ENCODE measurements at places on chromosomes 6 and 20.

DNA sequence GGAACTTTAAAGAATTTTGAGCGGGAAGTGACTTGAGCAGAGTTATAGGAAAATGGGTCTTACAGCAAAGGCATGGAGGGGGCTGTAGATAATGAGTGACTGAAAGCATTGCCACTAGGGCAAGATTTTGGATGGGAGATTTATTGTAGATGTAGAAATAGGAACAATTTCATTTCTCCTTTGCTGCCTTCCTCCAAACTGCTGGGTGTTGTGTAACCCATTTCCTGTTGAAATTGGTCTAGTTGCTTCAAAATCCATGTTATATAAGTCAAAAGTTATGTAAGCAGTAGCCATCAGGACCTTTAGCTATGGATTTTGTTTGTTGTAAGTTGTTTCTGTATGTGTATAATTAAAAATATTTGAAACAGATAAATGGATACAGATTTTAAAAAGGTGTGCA lies 11.1 kb downstream of the YWHAB start:
- no peak for DNase-seq

DNA sequence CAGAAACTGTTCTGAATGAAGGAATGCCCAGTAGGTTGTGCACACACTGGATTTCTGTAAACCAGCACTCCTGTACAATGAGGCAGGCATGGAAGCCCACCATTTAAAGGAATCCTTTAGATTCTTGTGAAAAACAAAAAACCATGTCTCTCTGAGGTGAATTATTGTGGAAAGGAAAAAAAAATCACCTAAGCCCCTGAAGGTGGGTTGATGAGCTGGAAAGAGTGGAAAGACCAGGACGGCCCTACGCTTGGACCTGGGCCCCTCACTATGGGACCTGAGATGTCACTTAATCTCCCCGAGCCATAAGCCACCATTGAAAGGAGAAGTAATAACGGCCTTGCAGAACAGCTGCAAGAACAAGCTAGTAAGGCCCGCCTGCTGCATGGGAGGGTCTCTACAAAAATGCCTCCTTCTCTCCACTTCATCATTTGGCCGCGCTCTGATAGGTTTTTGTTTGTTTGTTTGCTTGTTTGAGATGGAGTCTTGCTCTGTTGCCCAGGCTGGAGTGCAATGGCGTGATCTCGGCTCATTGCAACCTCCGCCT lies 68.8 kb downstream of the RAB44 start:
- no peak for DNase-seq

- no peak for DNase-seq
Observed at GRCh38 chr6:139427199-139427598, 52.8 kb upstream of the CITED2 start.

GRCh38 chr6:14187406-14187805 lies 69.8 kb downstream of the CD83 start:
- no peak for DNase-seq

DNA sequence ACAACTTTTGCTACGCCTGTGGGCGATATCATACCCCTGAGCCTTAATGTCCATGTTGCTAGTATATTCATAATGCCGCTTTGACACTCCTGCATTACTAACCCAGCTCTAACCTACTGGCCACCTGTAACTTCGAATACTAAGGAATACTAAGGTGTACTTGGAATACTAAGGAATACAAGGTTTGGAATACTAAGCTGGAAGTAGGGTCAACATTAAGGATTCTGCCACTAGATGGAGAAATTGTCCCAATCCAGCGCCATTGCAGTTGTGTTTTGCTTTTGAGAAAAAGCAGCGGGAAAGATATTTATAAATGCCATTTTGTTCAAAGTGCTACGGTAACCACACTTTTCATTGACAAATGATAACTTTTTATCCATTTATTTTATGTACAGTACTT lies 10.7 kb downstream of the TBXT start:
- no peak for DNase-seq

DNA sequence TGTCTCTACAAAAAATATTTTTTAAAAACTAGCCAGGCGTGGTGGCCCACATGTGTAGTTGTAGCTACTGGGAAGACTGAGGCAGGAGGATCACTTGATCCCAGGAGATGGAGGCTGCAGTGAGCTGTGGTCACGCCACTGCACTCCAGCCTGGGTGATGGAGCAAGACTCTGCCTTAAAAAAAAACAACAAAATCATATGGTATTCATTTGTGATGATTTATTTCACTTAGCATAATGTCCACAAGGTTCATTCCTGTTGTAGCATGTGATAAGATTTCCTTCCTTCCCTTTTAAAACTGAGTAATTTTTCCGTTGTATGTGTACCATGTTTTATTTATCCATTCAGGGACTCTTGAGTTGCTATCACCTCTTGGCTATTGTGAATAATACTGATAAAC lies 26.2 kb downstream of the TMEM170B start:
- no peak for DNase-seq

- no peak for DNase-seq
Observed at GRCh38 chr6:143784316-143784715, 58.8 kb upstream of the LTV1 start.

GRCh38 chr6:43122146-43122545 lies 46.0 kb downstream of the PTK7 start:
- no peak for DNase-seq

- no peak for DNase-seq
Observed at GRCh38 chr20:37219751-37220668, 40.7 kb upstream of the MROH8 start.

DNA sequence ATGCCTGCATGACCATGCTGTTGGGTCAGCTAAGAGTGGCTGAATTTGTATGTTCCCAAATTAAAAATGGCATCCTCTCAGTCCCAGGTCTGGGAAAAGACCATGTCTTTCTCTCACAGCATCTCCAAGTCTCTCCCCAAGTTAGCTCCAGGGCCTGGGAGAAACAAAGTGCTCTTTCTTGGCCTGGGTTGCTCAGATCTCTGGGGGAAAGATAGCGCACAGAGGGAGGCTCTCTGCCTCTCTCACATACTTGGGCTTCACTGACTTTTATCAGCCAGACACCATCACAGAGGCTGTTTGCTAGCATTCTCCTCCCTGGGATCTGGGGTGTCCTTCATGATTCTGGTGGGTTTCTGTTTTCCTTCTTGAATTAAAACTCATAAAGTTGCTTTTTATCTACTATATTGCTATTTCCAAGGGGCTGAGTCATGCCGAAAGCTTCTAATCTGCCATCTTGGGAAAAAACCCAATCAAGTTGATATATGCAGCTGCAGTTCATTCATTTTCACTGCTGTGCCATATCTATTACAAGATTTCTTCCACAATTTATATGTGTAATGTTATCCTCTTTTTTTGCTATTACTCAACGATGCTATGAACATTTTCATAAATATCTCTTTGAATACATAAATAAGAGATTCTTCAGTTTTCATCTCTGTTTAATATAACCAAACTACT lies 190.2 kb downstream of the MOXD1 start:
- DNase-seq: no peak

GRCh38 chr6:57342148-57342669 lies 24.8 kb downstream of the PRIM2 start:
- DNase-seq: no peak

DNA sequence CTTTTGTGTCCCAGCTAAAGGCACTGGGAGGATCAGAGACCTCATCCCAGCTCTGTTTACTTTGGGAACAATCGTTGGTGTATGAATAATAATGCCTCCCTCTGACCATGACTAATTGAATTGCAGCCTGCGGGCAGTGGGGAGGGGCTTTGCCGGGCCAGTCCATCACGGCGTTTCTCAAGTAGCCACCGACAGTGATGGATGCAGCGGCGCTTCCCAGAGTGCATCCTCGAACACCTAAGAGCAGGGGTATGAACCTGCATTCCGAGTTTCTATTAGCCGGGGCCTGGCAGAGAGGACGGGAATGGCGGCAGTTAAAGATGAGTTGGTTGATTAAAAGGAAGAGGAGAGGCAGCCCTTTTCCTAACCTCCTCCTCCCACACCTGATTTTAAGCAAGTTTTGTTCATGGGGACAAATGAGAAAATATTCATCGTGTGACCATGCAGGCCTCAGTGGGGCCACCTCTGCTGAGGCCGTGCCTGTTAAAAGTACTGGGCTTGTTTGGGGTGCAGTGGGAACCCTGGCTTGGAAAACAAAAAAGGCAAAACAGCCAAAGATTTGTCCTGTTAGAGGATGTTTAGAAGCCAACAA lies 154.1 kb downstream of the FOXA2 start:
- no peak for DNase-seq

GRCh38 chr20:53934421-53935343 lies 135.7 kb downstream of the BCAS1 start:
- no peak for DNase-seq

- no peak for DNase-seq
Observed at GRCh38 chr6:134870677-134871498, 79.0 kb downstream of the ALDH8A1 start.

DNA sequence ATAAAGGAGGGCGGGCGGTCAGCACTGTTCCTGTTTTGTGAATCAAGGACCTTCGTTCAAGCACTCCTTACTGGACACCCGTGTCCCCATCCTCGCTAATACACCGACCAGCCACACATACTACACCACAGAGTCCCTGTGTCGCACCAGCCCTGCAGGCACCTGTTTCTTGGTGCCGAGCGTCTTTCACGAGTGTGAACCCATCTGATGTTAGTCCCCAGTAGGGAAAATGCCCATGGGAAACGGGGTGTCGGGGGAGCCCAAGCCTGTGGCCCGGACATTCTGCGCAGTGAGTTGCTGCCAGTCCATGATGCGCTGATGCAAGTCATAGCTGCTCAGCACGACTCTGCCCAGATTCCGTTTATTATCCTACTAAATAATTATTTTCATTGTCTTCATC lies 74.7 kb downstream of the TTLL2 start:
- DNase-seq: no peak

GRCh38 chr20:15802020-15802419 lies 771.2 kb downstream of the KIF16B start:
- DNase-seq: no peak

DNA sequence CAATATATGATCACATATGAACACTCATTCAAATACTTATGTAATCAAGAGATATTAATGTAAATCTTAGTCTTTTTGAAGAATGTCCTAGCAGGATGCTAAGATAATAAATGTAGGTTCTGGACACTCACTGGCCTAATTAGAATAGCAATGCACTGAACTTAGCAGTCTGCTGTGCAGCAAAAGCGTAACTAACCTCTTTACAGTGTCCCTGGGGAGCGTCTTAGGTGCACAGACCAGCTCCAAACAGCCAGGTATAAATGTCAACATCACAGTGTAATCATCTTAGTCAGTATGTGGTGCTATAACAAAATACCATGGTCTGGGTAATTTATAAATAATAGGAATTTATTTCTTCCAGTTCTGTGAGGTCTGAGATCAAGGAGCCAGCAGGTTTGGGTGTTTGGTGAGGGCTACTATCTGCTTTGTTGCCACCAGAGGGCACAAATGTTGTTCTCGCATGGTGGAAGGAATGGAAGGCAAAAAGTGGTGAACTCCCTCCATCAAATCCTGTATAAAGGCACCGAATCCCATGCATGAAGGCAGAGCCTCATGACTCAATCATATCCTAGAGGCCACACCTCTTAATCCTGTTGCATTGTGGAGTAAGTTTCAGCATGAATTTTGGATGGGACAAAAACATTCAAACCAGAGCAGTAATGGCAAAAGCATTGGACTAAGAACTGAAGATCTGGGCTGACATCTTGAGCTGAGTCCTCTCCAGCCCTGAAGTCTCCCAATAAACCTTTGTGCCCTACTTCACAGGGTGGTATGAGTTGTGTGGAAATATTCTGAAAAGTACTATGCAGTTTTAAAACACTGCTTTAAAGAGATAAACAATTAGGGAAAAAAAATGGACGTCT lies 41.8 kb upstream of the FOXO3 start:
- DNase-seq: no peak

- DNase-seq: no peak
Observed at GRCh38 chr6:127738423-127738822, 161.4 kb downstream of the C6orf58 start.

GRCh38 chr20:51285684-51286083 lies 256.8 kb downstream of the NFATC2 start:
- DNase-seq: no peak

GRCh38 chr20:24692446-24693200 lies 223.2 kb downstream of the SYNDIG1 start:
- no peak for DNase-seq

GRCh38 chr6:105428342-105428957 lies 25.6 kb upstream of the PREP start:
- DNase-seq: no peak

DNA sequence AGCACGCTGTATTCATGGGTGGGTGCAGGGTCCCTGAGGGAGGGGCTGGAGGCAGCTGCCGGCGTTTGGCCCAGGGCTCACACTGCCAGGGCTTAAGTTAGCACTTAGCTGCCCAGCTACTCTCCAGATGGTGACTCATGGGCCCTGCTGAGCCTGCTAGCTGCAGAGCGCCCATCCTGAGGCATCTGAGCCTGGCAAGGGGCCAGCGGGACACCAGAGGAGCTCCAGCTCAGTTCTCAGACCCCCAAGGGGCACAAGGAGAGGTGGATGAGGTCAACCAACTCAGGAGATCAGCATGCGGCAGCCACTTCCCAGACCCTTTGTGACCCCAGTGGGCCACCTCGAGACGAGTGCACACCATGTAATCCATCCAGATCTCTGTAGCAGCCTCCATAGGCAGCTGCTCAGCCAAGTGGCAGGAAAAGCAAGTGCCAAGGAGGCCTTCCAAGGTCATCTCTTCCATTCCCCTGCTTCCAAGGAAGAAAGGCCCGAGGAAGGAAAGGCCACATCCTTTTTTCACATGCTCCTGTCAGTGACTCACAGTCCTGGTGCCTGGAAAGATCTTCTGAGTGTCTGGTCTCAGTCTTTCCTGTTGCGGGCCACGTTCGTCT lies 35.3 kb downstream of the FOXP4 start:
- no peak for DNase-seq

GRCh38 chr6:128505603-128506002 lies 14.8 kb downstream of the PTPRK start:
- DNase-seq: no peak

- no peak for DNase-seq
Observed at GRCh38 chr6:134663800-134664535, 285.9 kb downstream of the ALDH8A1 start.

- no peak for DNase-seq
Observed at GRCh38 chr6:60643870-60644269, 1642.2 kb downstream of the KHDRBS2 start.

DNA sequence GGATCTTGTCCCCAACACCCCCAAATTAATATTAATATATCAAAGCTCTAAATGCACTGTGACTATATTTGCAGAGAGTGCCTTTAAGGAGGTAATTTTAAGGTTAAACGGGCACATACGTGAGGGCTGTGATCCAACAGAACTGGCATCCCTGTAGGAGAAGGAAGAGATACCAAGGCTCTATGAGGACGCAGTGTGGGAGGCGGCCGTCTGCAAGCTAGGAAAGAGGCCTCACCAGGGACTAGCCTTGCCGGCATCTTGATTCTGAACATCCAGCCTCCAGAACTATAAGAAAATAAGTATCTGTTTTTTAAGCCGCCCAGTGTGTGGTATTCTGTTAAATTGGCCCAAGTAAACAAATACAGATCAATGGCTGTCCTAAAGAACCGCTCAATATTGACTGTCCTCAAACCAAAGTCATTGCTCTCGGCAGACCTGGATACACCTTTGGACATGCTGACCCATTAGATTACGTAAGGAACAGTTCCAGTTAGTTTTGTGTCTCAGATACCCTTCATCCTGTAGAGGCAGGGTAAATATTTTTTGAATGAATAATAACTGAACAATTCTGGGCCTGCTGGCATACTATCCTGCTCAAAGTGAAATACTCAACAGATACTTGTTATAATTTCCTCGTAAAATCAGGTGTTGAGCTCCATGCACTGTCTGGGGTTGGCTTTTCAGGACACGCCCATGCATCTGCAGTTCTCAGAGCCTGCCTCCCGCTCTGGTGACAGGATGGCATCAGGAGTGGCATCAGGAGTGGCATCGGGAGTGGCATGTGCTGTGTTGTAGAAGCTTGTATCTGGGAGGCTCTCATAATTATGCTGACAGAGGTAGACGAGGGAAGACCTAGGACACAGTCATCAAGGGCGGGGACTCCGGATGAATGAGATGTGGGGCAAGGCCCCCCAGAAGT lies 6.3 kb downstream of the PRR18 start:
- DNase-seq: no peak

All from stimulated activated CD4-positive, alpha-beta T cell treated with anti-CD3 and anti-CD28 coated beads, Interleukin-15, amount 100 ng/mL, for 48 hours (primary cell).